ENCODE measurements at places on chromosomes 16 and 17. TPM values are rescaled to one million over a fixed set of nuclear protein-coding genes. Genes with fewer than 3 reads are reported as not detected.

Gene MYH3
- total RNA-seq, result 4.9 TPM

Gene SOST
- not detected for total RNA-seq

Gene C17orf78
- not detected for total RNA-seq

Gene ANKFN1
- 3.4 TPM for total RNA-seq

Gene RGS9
- 8.1 TPM for total RNA-seq

Gene HDAC5
- total RNA-seq, result 86.9 TPM

Gene SAMD14
- total RNA-seq, result 4.4 TPM

Gene GPRC5C
- 27.5 TPM for total RNA-seq

Gene GRAPL
- not detected for total RNA-seq

Gene SLC43A2
- 5.2 TPM for total RNA-seq

Gene LPO
- total RNA-seq, result not detected

Gene STH
- not detected for total RNA-seq

Gene OR2C1
- 0.74 TPM for total RNA-seq

Gene HIRIP3
- 7.1 TPM for total RNA-seq

Gene XAF1
- total RNA-seq, result 43.0 TPM

Gene ATP2A3
- 15.5 TPM for total RNA-seq

Gene DOC2A
- total RNA-seq, result 2.2 TPM

Gene SYT17
- total RNA-seq, result 13.3 TPM

Gene ABCC12
- not detected for total RNA-seq

Gene PLA2G10
- total RNA-seq, result not detected

Gene HSPB9
- 1.2 TPM for total RNA-seq

Gene ACSM2A
- not detected for total RNA-seq

Gene KRTAP4-4
- not detected for total RNA-seq

Gene CNTNAP1
- total RNA-seq, result 5.9 TPM

Gene OTOA
- total RNA-seq, result not detected

Gene NPIPB6
- 7.6 TPM for total RNA-seq

Gene CNEP1R1
- total RNA-seq, result 20.4 TPM

Gene KCNJ12
- 2.2 TPM for total RNA-seq

Gene QRICH2
- 10.8 TPM for total RNA-seq

Data from vagina (tissue), 2 donors.